ENCODE measurements at places on chromosomes 7 and 10.

DNA sequence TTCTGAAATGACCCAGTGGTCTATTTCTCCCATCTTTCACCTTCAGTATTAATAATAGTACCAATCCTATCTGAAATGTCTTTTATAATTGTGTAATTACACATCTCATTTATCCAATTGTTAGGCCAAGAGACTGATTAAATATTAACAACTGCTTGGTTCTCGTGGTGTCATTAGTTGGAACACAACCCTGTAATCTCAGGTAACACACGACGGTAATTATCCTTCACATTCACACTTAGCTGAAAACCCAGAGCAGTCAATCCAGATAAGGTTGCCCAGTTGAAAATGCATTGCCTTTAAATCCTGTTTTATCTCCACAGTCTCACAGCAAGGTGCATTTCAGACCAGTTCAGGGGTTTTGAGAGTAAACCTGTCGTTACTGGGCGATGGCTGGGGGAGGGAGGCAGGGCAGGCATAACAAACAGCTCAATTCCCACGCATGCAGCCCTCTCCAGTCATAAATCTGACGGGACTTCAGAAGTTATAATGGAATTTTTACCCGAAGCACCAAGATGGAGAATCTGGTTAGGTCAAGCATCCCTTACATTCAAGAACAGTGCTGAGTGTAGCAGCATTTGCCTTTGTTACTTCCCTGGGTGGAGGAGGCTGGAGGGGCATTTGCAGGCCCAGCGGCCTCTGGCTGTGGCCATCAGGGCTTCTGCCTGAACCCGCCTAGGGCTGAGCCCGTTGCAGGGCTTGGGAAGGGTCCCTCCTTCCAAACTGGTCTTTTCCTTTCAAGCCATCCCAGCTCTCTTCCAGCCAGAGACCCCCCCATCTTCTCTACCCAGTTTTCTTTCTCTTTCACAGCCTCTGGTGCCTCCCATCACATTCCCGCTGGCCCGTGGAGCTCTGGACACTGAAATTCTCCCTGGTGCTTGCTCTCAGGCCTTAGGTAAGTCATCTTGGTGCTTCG lies 201.0 kb upstream of the LYZL2 start:
- DNase-seq = no peak

DNA sequence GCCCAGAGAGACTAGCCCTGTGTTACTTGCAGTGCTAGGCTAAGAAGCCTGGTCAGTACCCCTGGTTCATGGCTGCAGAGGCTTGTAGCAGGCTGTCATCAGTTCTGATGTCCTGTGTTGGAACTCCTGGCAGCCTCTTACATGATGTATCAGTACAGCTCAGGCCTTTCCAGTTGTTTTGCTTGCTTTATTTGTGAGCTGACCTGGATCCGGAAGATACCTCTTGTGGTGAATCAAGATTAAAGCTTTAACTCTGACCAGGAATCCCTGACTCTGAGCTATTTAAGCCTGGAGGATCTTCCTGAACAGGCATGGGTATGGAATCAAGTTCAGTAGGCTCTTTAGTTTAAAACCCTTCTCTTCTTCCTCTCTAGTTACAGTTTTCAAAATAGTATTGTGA lies 4.4 kb downstream of the STARD3NL start:
- DNase-seq = no peak

DNA sequence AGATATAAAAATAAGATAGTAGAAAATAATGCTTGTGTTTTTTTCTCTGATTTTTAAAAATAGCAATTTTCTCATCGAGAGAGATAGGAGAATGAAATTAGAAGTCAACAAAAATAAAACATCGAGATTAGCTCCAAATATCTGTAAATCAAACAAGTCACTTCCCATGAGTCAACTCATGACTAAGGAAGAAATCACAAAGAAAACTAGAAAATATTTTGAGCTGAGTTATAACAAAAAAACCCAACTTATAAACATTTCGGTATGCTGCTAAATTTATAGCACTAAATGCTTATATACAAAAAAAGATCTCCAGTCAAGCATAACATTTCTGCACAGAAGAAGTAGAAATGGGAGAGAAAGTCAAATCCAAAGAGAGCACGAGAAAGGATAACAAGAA lies 140.1 kb downstream of the ITGA8 start:
- no peak for DNase-seq

DNA sequence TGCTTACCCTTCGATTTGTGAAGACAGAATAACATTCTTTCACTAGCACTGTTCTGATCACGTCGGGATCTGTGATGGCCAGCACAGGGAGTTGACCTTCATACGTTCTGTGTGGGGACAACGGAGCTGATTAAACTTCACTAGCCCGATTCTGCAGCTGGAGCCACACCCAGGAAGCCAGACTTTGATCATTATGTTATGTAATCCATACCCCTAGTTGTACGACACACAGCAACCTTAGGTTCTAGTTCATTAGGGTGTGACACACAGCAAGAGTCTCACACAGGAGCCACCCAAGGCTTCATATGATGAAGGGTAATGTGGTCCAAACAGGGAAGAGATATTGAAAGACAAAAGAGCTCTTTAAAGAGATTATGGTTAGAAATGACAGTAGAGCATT lies 7.2 kb downstream of the CYP3A5 start:
- no peak for DNase-seq

DNA sequence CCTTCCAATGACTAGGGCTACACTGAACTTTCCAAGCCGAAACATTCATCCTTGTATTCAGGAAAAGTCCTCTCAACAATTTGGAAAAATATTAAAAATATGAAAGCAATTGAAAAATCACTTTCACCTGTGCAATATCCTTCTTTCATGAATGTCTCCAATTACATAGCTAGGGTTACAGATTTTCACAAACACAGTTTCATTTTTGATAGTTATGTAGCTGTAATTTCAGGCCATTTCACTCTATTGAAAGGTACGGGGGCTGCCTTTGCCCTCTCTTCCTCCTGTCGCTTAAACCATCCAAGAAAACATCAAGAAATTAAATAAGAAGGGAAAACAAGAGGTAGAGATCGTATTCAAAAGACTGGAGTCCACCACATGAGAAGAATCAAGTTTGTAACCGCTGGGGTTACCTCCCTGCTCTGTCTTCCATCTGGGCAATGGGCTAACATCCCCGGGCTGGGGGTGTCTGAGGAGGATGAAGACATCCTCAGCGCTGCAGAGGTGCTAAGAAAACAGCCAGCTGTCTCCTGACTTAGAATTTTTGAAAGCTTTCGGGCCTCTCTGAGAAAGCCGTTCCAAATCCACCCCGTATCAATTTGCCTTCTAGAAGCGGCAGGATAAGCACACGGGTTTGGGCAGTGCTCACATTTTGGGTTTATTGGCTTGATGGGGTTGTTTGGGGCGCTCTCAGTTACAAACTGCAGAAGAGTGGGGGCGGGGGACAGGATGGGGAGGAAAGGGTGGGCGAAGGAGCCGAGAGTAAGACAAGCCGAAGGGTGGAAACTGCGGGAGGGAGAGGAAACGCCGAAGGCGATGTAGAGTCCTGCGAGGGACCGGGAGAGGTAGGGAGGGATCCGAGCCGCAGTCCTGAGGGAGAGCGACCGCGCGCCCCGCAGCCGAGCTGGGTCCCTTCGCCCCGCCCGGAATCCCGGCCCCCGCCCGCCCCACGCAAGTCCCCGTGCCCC lies 24.3 kb upstream of the VAX1 start:
- no peak for DNase-seq

GRCh38 chr7:107712025-107712424 lies 31.9 kb upstream of the CBLL1 start:
- no peak for DNase-seq

DNA sequence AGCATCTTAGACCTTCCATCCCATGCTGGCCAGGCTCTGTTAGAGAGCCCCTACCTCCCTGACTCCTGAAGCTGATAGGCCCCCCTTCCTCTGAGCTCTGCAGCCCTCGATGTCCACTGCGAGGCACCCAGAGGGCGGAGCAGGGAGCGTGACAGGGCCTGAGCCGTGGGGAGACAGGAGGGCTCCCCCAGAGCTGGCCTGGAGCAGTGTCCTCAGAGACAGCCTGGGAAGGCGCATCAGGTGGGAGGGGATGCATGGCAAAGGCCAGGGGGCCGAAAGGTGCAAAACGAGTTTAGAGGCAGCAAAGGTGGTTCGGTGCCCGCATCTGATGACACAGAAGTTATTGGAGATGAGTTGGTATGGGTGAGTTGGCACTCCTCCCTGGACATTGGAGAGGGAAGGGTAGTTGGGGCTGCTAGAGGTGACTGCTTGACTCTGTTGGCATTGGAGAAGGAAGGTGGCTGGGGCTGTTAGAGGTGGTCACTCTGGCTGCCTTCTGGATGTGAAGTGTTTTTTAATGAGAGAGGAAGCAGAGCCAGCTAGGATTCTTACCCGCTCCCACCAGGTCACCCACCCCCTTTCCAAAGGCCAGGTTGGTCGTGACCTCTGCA lies 53.1 kb downstream of the PRF1 start:
- DNase-seq = no peak

- DNase-seq = no peak
These were observed 7.7 kb upstream of the BET1 start for GRCh38 chr7:94011714-94012353.

DNA sequence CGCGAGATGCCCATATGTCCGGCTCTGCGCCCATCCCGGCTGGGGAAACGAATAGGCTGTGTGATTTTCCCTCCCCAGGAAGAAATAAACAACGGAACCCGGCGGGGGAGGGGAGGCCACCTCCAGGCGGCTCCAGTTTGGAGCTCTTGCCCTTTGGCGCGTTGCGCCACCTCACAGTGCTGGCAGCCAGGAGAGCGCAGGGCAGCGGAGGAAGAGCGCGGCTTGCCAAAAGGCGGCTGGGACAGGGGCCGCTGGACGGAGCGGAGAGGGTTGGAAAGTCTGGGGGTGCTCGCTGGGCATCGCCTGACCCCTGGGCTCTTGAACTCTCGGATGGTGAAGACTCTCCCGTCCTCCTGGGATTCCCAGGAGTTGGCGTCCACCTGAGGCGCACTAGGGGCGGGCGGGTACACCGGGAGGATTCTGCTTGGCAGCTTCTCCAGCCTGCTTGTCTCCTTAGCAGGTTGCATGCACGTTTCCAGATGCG lies 5.3 kb upstream of the NEUROG3 start:
- no peak for DNase-seq

GRCh38 chr10:113261611-113262091 lies 291.2 kb upstream of the HABP2 start:
- no peak for DNase-seq

GRCh38 chr7:80779456-80779855 lies 139.4 kb downstream of the SEMA3C start:
- no peak for DNase-seq

DNA sequence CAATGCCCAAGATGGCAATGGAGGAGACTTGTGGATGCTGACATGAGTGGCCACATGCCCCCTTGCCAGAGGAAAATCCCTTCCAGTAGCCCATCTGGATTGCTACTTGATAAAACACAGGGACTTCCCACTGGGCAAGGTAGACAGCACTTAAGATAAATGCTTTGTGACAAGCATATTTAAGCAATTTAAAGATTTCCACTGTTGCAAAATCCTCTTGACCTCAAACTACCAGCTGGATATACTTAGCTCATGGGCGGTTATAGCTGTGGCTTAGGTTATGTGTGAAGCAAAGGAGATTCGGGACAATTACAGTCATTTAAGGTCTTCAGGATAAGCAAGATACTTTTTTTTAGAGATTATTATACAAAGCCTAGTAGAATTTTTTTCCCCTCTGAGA lies 238.1 kb downstream of the BMPER start:
- no peak for DNase-seq

Measured in hindlimb muscle (tissue), 1 donor.